ENCODE measurements at places on chromosomes 1 and 21. TPM values are rescaled to one million over a fixed set of nuclear protein-coding genes. Genes with fewer than 3 reads are reported as not detected.

GRCh38 chr1:19512545-19512944 is 27.2 kb upstream of the CAPZB start:
- H3K36me3 ChIP-seq = no peaks in the 10 kb centered on the region
- no peak overlapping the region for H3K4me3 ChIP-seq
- H3K27ac ChIP-seq = no peak overlapping the region
- no peak for DNase-seq
- H3K27me3 ChIP-seq = no peaks in the 10 kb centered on the region
- peaks cover 8% of the 10 kb centered on the region for H3K4me1 ChIP-seq

- DNase-seq = no peak
- peak overlapping the region; percentile 99 for H3K27ac ChIP-seq
- H3K27me3 ChIP-seq = peaks cover 3% of the 10 kb centered on the region
- peak overlapping the region; percentile 87 for H3K4me3 ChIP-seq
- peaks cover 2% of the 10 kb centered on the region for H3K36me3 ChIP-seq
Measured at GRCh38 chr1:144551107-144551542, 41.6 kb upstream of the PPIAL4F start.

DNA sequence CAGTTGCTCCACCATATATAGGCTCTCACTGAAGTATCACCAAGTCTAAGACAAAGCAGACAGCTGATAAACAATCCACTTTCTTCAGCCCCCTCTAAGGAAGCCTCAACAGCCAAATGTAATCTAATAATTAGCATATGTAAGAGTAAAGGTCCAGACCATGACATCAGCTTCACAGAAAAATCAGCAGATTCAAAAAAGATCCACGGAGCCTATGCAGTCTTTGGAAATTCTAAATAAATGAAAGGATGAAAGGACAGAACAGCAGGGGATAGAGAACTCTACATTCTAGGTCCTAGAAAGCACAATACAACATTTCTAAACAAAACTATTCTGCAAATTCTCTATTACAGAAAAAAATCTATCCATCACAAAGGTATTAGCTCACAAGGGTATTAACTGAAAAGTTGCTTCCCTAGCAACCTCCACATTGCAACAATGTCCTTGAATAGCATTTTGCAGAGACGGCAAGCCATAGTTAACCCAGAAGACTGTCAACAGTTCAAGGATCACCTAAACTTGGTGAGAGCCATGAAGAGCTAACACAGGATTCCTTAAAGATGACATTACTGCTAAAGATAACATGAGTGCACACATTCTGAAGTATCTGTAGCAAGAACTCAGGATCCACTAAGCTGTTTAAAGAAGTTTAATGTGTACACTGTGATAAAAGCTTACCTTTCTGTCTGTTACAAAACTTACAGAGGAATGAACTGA is 74.3 kb downstream of the SIPA1L2 start:
- no peak overlapping the region for H3K27ac ChIP-seq
- peaks cover 3% of the 10 kb centered on the region for H3K27me3 ChIP-seq
- no peak overlapping the region for H3K4me3 ChIP-seq
- no peak for DNase-seq

PRAMEF15 gene
- not detected for total RNA-seq

- H3K36me3 ChIP-seq = peaks cover 23% of the 10 kb centered on the region
- DNase-seq = no peak
- no peak overlapping the region for H3K4me3 ChIP-seq
- no peaks in the 10 kb centered on the region for H3K4me1 ChIP-seq
- no peak overlapping the region for H3K27ac ChIP-seq
Measured at GRCh38 chr21:24445517-24445916, 1161.8 kb downstream of the MRPL39 start.

- no peaks in the 10 kb centered on the region for H3K27me3 ChIP-seq
- DNase-seq = no peak
- H3K36me3 ChIP-seq = peaks cover 3% of the 10 kb centered on the region
- H3K27ac ChIP-seq = no peak overlapping the region
- peaks cover 20% of the 10 kb centered on the region for H3K4me1 ChIP-seq
Measured at GRCh38 chr1:201500670-201501120, 6.2 kb downstream of the CSRP1 start.

ENAH gene
- total RNA-seq = 2.0 TPM

GRCh38 chr1:4678066-4678717 is 23.8 kb downstream of the AJAP1 start:
- H3K27me3 ChIP-seq = no peaks in the 10 kb centered on the region
- DNase-seq = no peak
- H3K4me1 ChIP-seq = no peaks in the 10 kb centered on the region

GRCh38 chr1:183209533-183210158 is 23.6 kb downstream of the LAMC2 start:
- H3K36me3 ChIP-seq = no peaks in the 10 kb centered on the region
- no peak for DNase-seq
- H3K27ac ChIP-seq = no peak overlapping the region
- no peak overlapping the region for H3K4me3 ChIP-seq

DNA sequence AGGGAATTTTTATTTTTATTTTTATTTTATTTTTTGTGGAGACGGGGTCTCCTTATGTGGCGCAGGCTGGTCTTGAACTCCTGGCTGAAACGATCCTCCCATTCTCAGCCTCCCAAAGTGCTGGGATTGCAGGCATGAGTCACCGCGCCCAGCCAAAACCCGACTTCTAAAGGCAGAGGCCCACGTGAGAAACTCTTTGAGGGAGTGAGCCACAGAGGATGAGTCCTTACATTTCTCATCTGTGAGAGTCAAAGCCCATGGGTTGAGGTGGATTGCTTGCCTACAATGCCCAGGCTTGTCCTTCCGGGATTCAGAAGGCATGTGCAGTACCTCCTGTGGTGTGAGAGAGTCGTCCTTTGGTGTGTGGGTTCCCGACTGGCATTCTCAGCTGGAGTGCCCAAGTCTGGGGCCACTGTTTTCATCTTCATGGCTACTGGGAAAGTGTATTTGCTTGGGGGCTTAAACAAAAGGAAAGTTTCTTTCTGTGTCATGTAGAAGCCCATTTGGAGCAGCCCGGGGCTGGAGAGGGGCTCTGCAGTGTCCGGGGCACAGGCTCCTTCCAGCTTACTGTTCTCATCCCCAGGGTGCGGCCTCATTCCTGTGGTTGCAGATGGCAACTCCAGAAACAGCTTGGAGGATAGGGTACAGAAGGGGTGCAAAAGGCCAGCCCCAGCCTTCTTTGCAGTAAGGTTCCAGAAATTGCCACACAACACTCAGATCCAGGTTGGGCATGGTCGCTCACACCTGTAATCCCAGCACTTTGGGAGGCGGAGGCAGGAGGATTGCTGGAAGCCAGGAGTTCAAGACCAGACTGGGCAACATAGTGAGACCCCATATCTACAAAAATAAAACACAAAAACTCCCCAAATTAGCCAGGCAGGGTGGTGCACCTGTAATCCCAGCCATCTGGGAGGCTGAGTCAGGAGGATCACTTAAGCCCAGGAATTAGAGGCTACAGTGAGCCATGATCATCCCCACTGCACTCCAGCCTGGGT is 29.4 kb upstream of the CSF3R start:
- DNase-seq = no peak
- no peaks in the 10 kb centered on the region for H3K4me1 ChIP-seq

RNU1-1 gene
- 1,386 TPM for total RNA-seq

DNA sequence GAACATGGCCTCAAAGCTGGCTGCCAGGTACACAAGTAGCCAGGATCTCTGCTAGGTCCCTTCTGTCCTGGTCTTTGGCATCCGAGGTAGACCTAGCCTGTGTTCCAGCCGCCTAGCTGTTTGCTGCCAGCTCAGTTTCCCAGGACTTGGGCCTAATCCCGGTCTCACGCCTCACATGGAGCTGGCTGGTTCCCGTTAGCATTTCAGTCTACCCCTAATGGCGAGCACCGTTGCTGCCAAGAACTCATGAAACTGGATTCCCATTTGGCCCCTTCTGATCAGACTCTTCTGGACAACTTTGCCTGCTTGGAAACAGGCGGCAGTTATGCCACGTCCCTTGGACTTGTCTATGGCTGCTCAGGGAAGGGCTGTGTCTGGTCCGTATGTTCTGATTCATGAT is 26.2 kb upstream of the HHAT start:
- no peaks in the 10 kb centered on the region for H3K36me3 ChIP-seq
- no peak overlapping the region for H3K4me3 ChIP-seq
- no peaks in the 10 kb centered on the region for H3K4me1 ChIP-seq
- H3K27me3 ChIP-seq = peaks cover 12% of the 10 kb centered on the region
- H3K27ac ChIP-seq = no peak overlapping the region

DNA sequence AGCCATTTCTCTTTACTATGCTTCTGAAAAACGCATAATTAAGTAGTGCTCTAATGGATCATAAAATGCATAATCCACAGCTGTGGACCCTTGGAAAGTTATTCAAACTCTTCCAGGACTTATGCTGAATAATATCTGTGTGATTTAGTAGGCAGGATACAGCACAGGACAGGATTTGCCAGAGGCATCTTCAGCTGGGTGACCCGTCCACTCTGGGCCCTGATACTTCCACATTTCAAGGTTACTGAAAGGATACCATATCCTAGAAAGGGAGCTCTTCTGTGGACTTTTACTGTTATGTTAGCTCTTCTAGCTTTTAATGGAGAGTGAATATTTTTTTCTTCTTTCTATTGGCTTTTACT is 49.6 kb downstream of the MAP10 start:
- H3K27me3 ChIP-seq = no peaks in the 10 kb centered on the region
- DNase-seq = no peak
- no peaks in the 10 kb centered on the region for H3K4me1 ChIP-seq
- no peak overlapping the region for H3K27ac ChIP-seq

DNA sequence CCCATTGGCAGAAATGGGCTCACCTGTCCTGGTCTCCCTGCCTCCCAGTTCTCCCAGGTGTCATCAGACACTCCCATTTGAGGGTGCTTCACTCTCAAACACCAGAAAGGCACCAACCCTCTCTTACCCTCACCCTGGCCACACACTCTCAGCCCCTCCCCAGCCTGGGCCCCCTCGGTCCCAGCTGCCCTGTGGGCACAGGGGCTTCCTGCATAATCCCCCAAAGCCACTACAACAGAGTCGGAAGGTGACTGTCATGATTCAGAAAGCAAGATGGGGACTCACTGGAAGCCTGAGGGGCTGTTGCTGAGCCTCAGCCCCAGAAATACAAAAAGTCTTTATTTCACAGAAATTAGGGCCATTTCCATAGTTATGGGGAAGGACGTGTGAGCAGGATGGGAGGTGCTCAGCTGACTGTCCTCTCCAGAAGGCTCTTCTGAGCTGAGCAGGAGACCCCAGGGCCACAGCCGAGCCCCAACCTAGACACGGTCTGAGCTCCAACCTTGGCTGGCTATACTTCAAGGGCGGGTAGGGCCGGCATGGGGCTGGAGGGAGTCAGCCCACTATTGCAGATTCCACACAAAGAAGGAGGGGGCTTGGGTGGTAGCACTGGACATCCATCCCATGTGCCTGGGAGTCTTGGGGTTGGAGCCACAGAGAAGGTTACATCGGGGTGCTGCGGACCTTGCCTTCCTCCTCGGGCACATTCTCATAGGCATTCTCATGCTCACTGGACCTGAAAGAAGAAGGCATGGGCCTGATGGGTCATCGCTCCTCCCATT is 6.3 kb downstream of the PDZK1IP1 start:
- peaks cover 8% of the 10 kb centered on the region for H3K4me1 ChIP-seq
- DNase-seq = no peak
- peaks cover 25% of the 10 kb centered on the region for H3K27me3 ChIP-seq
- H3K4me3 ChIP-seq = no peak overlapping the region

- H3K27ac ChIP-seq = peak overlapping the region; percentile 96
- H3K36me3 ChIP-seq = peaks cover 15% of the 10 kb centered on the region
- no peaks in the 10 kb centered on the region for H3K27me3 ChIP-seq
- DNase-seq = no peak
- peaks cover 22% of the 10 kb centered on the region for H3K4me1 ChIP-seq
Measured at GRCh38 chr1:6603915-6604558, 1.4 kb upstream of the KLHL21 start.

GRCh38 chr1:117754061-117754969 is 148.5 kb downstream of the TENT5C start:
- H3K36me3 ChIP-seq = no peaks in the 10 kb centered on the region
- peak; percentile 57 for DNase-seq
- no peak overlapping the region for H3K27ac ChIP-seq
- peaks cover 16% of the 10 kb centered on the region for H3K4me1 ChIP-seq
- H3K4me3 ChIP-seq = no peak overlapping the region

DNA sequence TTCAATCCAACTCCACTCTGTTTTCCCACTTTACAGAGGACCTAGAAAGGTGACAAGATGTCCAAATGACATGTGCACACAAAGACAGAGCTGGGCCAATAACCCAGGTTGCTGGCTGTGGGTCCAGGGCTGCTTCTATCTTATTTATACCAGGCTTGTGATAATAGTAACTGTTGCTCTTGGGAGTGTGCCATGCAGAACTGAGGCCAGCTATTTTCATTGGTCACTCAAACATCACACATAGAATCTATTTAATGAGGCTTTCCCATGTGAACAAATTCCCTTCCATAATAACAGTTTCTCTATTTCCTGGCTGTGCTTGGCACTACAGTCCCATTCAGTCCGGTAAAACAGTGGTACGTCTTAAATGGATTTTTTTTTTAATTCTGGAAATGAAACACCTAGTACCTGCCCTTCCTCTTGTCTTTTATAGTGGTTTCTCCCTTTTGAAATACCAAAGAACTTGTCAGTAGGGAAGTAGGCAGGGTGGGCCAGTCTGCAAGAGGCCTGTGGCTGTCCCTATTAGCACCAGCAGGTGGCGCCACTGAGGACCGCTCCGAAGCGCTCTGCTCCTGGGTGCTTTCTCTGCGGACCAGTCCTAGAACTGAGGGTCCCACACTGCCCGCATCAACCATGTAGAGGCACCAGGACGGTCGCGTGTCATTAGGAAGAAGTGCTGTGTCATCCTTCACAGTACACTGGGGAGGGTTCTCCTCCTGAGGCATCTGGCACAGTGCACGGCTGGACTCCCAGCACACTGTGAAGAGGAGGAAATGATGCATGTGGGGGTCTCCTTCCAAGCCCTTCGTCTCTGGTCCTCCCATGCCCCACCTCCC is 52.1 kb downstream of the GPR161 start:
- H3K36me3 ChIP-seq = no peaks in the 10 kb centered on the region
- H3K27me3 ChIP-seq = no peaks in the 10 kb centered on the region
- H3K27ac ChIP-seq = no peak overlapping the region

CLIC6 gene
- total RNA-seq = 0.12 TPM

GPR61 gene
- total RNA-seq = 0.31 TPM

NTMT2 gene
- not detected for total RNA-seq

DNA sequence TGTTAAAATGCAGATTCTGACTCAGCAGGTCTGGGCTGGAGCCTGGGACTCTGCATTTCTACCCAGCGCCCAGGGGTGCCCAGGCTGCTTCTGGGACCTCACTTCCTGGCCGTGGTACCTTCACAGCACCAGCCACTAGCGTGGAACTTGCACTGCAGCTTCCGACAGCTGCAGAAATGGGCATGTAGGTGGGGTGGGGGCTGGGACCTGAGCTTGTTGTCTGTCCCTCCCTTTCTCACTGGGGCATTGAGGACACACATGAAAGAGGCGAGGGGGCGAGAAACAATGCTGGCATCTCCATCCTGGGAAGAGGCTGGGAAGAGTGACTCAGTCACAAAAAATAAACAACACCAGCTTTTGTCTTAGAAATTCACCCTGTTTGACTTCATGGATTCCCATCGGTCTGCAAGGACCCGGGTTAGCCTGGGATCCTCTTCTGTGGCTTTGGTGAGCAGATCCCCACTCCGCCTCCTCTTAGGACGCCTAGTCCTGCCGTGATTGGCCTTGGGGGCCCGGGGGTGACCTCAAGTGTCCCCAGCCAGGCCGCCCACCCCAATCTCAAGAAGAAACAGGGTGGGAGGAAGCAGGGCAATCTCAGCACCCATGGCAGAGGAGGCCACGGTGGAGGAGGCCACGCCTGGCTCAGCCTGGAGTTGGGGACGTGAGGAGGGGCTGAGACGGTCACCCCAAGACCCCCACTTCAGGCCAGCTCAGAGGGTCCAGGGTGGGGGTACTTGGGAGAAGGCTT is 29.9 kb upstream of the POFUT2 start:
- H3K4me3 ChIP-seq = no peak overlapping the region
- DNase-seq = no peak
- H3K36me3 ChIP-seq = no peaks in the 10 kb centered on the region
- H3K27ac ChIP-seq = no peak overlapping the region
- peaks cover 11% of the 10 kb centered on the region for H3K4me1 ChIP-seq
- H3K27me3 ChIP-seq = no peaks in the 10 kb centered on the region

All from activated naive CD4-positive, alpha-beta T cell treated with anti-CD3 and anti-CD28 coated beads for 36 hours (primary cell).